D721Med (cell line): ENCODE measurements at places on chromosomes 7 and 10.

GRCh38 chr10:48683868-48684267 is 805 bp upstream of the WDFY4 start:
- no peak for DNase-seq

DNA sequence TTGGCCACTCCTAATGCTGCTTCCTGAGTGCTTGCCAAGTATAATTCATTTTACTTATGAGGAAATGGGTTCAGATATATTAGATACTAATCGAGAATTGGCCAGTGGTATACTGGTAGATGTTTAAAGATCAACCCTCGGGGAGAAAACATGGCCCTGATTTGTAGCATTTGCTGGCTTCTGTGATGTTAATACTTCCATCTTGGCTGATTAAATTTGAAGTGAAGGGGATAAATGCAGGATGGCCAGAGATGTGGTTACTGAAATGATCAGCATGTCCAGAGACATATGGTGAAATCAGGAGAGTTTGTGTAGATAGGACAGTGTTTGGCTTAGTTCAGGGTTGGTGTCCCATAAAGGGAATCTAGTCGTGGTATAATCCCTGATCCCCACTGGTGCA is 11.2 kb downstream of the UBE2D4 start:
- no peak for DNase-seq

GRCh38 chr7:141960687-141961422 is 12.7 kb downstream of the TAS2R38 start:
- DNase-seq: no peak

- DNase-seq: no peak
Observed at GRCh38 chr10:74439213-74439612, 288.2 kb downstream of the ADK start.

GRCh38 chr10:69939061-69939460 is 113.6 kb upstream of the MACROH2A2 start:
- DNase-seq: no peak

DNA sequence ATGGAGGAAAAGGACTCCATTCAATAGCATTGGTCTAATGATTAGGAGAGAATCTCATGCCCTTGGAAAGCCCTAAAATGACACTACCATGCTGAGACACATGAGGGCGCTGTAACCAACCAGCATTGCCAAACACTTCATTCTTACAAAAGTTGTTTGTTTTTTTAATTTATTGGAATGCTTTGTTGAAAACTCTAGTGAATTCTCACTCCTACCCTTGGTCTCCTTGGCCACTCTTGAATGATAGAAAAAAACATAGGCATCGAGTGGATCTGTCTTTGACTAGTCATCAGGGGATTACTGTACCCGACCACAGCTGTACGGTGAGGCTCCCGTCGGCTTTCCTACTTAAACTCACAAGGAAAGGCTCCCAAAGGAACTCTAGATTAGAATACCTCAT is 29.3 kb upstream of the ADD3 start:
- no peak for DNase-seq

DNA sequence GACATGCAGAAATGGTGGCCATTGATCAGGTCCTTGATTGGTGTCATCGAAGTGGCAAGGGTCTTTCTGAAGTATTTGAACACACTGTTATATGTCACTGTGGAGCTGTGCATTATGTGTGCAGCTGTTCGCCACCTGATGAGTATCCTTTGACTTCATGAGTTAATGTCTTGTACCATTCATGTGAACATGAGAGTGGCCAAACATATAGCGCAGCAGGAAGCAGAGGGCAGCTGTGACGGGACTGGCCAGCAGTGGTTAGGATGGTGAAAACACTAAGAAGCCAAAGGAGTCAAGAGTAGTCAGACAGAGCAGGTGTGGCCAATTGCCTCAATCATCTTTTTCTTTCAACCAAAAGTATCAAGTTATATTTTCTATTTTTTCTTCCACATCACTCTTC is 167.4 kb downstream of the IMMP2L start:
- DNase-seq: no peak

DNA sequence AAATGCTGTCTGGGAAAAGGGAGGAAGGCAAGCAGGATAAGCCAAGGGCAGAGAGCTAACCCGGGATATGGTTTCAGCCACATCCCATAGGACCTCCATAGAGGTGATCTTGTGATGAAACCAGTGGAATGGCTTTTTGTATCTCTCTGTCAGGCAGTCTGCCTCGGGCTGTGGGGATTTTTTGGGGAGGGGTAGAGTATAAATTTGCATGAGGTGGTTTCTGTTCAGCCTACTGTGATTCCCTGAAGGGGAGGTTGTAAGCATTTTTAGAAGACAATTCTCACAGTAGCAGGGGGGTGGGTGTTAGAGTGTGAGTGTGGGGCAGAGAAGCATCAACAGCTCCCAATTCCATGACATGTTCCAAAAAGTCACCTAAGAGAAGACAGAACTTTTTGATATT is 11.8 kb downstream of the OR9A2 start:
- DNase-seq: no peak

DNA sequence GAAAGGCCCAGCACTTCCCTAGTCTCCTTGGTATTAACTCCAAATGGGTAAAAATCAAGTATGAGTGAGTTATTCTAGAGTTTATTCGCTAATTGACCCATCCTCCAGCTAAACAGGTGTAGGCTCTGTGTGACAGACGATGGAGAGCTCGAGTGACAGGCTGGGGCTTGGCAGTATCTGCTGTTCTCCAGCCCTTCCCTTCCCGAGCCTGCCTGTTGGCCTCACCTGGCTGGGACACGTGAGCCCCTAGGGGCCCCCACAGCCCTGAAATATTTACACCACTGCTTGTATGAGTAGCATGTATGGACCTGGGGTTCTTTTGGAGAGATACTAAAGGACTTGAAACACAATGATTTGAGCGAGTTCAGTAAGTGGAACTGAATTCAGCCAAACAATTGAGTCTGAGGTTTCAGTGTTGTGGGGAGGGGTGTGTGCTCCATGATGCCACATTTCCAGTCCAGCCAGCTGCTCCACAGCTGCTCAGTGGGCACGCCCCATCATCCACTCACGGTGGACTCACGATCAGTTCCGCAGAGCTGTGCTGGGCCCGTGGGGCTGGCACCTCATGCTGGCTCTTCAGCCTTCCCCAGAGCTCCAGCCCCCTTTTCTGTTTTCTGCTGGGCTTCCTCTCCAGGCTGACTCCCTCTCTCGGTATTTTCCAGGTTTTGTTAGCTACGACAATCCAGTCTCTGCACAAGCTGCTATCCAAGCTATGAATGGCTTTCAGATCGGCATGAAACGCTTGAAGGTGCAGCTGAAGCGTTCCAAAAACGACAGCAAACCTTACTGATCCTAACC is 283.0 kb downstream of the USP6NL start:
- DNase-seq: no peak

DNA sequence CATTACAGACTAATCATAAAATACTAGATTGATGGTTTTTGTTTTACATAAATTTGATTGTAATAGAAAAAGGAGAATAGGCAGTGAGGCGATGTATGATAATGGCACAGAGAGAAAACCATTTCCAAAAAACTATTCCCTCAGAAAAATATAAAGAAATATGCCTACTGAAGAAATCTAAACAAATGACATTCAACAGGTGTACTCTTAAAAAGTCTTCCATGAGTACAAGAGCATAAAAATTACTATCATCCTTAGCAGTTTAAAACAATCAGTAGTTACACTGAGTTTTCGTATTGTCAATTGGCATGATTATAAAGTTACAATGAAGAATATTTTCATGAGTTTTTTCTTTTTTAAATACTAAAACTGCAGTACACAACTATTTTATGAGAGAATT is 75.0 kb downstream of the ARHGAP12 start:
- no peak for DNase-seq

DNA sequence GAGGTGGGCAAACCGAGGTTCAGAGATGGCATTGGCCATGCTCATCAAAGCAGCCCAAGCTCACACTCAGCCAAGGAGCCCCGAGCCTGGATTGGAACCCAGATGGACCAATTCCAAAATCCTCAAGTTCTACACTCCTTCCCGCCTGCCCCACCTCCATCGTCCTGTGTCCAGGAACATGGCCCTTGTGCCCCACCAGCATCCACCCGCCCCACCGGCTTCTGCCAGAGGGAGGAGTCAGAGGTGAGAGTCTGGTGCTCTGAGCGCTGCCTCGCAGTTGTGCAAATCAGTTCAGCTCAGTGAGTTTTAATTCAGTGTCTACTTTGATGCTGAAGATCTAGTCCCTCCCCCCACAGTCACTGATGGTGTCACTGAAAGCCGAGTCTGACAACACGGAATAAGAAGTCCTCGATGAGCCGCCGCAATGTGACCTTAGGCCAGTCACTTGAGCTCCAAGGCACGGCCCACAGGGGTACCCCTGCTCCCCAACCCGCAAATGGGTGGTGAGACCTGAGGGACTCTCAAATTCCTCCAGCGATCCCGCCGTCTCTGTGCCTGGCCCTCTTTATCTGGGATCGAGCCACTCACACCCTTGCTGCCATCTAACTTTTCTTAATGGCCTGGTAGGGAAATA is 26.3 kb downstream of the PRKAG2 start:
- DNase-seq: no peak
